ENCODE measurements at places on chromosomes 4 and X.

DNA sequence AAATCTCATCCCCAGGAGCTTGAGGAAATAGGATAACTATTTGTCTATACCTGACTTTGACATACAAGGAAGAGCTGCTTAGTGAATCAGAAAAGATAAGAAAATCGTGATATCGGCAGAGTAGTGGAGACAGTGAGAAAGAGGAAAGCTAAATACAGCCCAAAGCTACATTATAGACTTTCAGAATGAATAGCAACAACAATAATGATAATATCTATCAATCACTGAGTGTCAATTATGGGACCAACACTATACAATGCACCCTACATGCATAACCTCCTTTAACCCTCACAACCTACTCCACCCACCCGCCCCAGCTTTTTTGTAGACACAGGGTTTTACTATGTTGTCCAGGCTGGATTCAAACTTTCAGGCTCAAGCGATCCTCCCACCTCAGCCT lies 205.1 kb downstream of the PPP3CA start:
- DNase-seq, result no peak

DNA sequence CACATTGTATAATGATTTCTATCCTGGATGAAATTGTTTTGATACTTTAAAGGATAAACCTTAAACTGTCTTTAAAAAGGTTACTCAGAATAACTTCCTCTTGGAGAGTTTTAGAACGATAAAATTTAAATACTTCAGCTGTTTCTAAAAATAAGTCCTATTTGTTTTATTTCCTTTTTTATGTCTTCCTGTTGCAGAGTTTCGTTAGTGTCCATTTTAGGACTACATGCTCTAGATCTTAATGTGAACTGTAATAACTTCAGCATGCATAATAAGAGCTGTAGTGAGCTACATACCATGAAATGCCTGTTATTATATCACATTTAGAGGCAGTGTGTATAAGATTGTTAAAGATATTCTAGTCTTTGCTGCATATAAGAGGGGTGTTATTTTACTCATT lies 14.6 kb downstream of the ATP10D start:
- DNase-seq, result no peak

- no peak for DNase-seq
These were observed 24.2 kb downstream of the HAUS3 start for GRCh38 chr4:2217726-2218125.

DNA sequence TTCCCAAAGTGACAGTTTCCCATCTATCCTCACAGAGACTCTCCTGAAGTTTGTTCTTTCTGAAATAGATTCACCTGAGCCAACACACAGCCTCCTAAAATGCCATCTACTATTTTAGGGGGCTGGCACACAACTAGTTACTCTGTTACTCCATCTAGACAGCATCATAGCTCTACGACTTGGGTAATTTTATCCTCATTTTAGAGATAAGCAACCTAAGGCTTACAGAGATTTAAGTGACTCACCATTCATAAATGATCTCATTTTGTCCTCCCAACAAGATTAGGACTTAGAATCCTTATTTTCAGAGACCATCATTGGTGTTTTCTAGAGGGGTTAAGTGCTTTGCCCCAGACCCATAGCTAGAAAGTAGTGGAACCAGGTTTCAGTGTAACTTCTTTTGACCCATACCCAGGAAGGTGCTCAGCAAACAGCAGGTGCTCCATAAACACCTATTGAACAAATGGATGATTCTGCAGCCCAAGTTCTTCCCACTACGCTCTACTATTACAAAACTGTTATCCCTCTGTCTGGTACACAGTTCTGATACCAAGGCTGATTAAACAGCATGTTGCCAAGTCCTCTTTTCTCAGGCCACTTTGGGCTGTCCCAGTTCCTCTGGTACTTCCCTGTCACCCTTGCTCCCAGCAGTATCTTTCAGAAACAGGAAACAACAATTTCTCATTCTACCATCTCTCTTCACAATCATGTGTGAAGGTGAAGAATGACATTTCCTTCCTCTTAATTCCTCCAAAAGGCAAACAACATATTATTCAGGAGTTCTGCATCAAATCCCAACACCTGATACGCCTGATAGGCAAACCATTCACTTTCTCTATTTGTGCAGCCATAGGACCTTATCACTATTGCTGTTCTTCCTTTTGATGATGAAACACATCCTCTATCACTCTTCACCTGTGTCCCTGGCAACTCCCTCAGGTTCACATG lies 304.7 kb upstream of the TAPT1 start:
- DNase-seq, result no peak

DNA sequence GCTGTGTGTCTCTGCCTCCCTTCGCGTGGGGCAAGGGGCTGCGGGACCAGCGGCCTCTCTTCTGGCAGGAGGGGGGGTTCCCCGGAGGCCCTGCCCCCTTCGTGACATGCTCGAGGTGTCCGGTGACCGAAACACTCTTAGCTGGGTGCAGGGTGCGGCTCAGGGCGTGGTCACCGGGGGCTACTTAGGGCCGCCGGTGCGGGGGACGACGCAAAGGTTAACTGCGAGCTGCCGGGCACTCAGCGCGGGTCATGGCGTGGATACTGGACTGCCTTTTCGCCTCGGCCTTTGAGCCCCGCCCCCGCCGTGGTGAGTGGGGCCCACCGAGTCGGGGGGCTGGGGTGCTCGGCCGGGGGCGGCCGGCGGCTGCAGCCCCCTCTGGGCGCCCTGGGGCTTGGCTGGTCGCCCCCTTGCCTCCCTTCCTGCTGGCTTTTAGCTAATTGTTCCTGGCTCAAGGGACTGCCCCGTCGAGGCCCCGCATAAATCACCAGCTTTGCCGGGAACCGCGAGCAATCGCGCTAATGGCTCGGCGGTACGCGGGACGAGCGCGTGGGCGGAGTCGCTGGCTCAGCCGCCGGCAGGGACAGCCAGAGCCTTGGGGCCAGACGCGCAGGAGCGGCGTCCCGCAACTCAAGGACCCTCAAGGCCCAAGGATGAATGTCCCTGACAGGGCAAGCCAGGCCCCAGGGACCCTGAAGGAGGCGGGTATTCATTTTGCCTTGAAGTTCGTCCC lies at the start of gene ARHGAP36:
Gene ARHGAP36, plus strand, starts transcription at position 211 of the 733 bp plus-strand sequence. CDS start 23,320 bp downstream, outside the sequence.
- no peak for DNase-seq

GRCh38 chr4:82643994-82644733 lies 82.4 kb upstream of the TMEM150C start:
- DNase-seq, result no peak

Data from anterior cingulate cortex (tissue), 58 donors.